ENCODE measurements at places on chromosomes 11 and 22. TPM values are rescaled to one million over a fixed set of nuclear protein-coding genes. Genes with fewer than 3 reads are reported as not detected.

OR51G1 gene
- total RNA-seq, result not detected

C11orf71 gene
- 4.8 TPM for total RNA-seq

OSBP2 gene
- total RNA-seq, result 0.53 TPM

TUBA8 gene
- 0.91 TPM for total RNA-seq

DNA sequence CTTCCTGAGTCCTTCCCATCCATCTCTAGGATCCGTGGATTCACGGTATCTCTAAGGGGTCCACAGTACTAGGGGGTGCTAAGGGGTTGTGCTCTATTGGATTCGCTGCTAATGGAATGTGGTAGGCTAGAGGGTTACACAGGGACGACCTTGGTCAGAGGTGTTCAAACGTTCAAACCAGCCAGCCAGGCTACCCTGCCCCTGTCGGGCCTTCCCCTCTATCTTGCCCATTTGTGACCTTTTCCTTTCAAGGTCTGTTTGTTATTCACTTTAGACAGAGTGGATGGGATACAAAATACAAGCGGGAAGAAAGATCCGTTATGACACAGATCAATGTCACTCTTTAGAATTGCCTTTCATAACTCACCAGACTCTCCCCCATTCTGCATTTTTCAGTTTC is 205.8 kb upstream of the TBCEL start:
- DNase-seq, result no peak

GRCh38 chr22:37624876-37625275 is 14.6 kb upstream of the SH3BP1 start:
- DNase-seq, result no peak

DNA sequence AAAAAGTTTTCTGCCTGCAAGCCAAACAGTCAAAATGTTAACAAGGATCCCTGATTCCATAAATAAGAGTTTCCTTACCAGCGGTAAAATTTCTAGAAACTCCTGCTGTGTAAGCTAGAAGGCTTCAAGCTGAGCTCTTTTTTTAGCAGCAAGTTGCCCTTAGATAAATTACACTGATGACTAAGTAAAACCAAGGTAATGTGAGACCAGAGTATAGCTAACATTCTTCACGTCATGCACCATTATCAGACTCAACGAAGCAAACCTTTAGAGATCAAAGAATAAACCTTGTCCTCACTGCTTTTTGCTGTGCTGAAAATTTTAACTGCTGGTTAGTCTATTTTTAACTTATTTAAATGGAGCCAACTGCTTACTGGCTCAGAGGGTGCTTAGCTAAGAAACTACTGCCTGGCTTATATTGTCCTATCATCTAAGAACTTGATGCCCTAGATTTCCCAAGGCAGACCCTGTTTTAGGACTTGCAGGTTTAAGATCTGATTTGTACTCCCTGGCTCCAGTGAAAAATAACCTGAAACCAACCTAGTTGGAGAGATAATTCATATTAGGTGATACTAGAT is 900.7 kb downstream of the JRKL start:
- no peak for DNase-seq

- no peak for DNase-seq
These were observed 9.6 kb downstream of the ART5 start for GRCh38 chr11:3632070-3632660.

GRCh38 chr11:64869571-64870175 is 8.7 kb downstream of the EHD1 start:
- no peak for DNase-seq

DNA sequence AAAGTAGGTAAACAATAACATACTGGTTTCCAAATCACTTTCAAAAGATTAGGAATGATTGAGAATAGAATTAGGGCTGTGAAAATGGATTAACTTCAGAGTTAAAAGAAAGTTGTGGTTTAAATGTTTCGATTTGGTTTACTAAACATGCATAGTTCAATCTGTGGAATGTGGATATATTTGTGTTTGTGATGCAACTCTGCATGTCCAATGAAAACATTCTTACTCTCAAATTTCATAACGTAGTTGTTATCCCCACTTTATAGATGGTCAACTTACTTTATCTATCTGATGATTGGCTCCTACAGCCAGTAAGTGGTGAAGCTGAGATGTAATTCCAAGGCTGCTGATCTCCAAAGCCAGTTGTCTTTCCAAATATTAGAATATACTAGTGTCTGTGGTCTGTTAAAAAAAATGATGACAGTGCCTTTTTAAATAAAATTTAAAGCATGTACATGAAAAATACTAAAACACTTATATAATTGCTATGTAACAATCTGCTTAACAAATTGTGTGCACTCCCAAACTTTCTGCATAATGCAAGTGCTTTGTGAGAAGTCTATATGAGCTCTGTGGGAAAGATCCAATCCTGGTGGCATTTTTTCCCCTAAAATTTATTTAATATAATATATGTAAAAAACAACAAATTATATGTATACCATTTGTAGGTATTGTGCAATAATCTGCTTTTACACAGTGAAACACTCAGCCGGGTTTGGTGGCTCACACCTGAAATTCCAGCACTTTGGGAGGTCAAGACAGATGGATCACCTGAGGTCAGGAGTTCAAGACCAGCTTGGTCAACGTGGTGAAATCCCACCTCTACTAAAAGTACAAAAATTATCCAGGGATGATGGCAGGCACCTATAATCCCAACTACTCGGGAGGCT is 9.7 kb upstream of the SIK3 start:
- no peak for DNase-seq

OR52N4 gene
- not detected for total RNA-seq

ZNF215 gene
- total RNA-seq, result not detected

PHOX2A gene
- total RNA-seq, result not detected

CHRM1 gene
- not detected for total RNA-seq

- no peak for DNase-seq
These were observed 20.7 kb upstream of the NCF4 start for GRCh38 chr22:36840106-36840505.

- DNase-seq, result no peak
These were observed 11.4 kb downstream of the MOGAT2 start for GRCh38 chr11:75728992-75729391.
